ENCODE measurements at places on chromosomes 7 and 10.
A peak's percentile ranks its signal among the peaks of the same experiment; 100 is the strongest.

- DNase-seq = no peak
Measured at GRCh38 chr10:77864151-77864851, 62.3 kb downstream of the DLG5 start.

GRCh38 chr7:19530261-19530660 lies 178.6 kb downstream of the POLR1F start:
- DNase-seq = no peak

DNA sequence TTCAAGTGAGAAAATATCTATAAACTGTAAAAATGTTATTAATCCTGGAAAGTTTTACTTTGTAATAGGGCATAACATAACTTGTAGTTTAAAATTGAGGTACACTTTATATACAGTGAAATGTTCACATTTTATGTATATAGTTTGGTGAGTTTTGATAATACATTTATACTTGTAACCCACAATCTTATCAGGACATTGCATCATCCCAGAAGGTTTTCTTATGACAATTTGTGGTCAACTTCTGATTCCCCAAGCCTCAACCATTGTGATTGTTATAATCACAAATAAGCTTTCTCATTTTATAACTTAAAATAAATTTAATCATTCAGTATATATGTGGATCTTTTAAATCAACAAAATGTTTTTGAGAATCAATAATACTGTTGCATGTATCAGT lies 151.1 kb downstream of the TFPI2 start:
- DNase-seq = no peak

GRCh38 chr10:50536617-50537240 lies 87.0 kb downstream of the SGMS1 start:
- no peak for DNase-seq

- no peak for DNase-seq
Measured at GRCh38 chr7:133265821-133266220, 12.9 kb downstream of the EXOC4 start.

GRCh38 chr7:94300176-94300835 lies 94.4 kb upstream of the COL1A2 start:
- DNase-seq = no peak

DNA sequence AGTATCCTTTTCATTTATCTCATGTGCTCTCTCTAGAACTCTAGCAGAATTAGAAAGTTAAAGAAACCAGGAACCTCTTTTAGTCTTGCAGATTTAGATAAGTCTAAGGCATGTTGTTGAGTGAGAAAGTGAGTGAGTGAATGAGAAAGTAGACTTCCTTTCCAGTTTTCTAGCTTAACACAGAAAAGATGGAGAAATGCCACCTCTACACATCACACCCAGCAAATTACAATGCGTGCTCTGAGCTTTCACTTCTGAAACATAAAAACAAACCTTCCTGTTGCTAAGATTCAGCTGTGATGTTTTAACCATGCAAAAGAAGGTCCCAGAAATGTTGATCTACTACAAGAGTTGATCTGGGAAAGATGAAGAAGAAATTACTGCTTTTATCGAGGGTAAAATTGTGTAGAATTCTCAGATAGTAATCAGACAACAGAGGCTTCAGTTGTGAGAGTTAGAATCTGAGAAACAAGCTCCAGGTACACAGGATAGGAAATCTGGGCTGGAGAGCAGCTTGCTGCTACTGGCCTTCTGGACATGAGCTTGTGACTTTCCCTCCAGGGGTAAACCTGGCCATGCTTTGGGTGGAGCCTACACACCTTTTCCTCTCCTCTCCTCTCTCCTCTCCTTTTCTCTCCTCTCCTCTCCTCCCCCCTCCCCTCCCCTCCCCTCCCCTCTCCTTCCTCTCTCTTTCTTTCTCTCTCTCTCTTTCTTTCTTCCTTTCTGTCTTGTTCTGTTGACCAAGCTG lies 4.6 kb downstream of the CYP3A5 start:
- no peak for DNase-seq

GRCh38 chr7:74010407-74010806 lies 17.6 kb upstream of the ELN start:
- no peak for DNase-seq

GRCh38 chr7:112449902-112450806 lies at the start of gene IFRD1:
Gene IFRD1, plus strand, starts transcription at chr7:112450460. Its CDS starts 229 bp downstream, at chr7:112450689.
- DNase-seq = peak; percentile 98

DNA sequence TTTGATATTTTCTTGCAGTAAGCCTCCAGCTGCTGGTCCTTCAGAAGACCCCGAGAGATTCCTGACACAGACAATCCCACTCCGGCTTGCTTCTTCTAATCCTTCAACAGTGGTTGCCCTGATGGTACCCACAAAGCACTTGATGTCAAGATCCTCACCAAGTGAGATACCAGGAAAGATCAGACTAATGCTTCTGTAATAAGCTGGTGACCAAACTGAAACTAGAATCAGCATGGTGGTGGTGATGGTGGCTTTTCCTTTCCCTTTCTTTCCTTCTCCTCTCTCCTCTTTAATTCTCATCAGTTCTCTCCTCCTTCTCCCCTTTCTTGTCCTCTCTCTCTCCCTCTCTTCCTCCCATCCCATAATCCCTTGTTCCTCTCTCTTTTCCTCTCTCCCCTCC lies 25.8 kb upstream of the CASD1 start:
- DNase-seq = no peak

DNA sequence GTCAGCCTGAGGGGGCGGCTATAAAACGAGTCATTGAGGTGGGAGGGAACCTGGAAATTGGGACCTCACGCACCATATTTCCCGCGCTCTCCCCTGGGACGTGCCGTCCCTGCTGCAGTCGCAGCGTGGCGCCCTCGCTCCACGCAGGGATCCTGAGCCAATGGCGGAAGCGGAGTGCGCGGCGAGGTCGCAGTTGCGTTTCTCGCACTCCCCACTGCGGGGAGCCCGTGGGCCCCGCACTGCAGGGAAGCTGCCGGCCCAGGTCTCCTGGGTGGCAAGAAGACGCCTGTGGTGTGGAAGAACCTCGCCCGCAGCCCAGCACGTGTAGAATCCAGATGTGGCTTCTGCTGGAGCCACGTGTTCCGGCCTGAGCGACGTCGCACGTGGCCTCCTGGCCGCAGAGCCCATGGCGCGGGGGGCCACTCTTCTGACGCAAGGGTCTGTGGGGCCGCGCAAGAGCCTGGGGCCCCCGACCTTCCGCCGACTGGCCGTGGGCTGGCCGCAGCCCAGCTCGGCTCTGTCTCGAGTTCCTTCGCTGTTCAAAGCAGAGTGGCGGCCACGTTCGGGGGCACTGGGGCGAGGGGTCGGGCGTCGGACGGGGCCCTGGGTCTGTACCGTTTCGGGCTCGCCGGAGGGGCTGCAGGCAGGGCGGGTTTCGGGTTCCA lies 26.4 kb downstream of the HIF1AN start:
- DNase-seq = peak; percentile 73

- DNase-seq = no peak
Measured at GRCh38 chr10:87927091-87927490, 63.7 kb downstream of the PTEN start.

DNA sequence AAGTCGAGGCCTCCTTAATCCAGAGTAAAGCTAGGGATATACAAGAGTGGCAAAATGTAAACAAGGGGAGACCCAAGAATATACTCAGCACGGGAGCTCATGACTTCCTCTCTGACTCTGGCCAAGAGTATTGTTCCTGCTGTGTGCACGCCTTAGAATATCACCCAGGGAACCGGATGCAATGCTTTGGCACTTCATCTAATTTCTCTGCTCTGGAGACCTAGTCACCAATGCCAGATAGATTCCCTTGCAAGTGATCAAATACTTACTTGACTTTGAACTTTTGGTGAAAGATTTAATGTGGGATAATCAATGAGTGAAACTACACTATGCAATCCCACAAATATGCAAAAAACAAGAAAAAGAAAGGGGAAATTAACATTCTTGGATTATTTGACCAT lies 695.5 kb downstream of the INHBA start:
- DNase-seq = no peak

DNA sequence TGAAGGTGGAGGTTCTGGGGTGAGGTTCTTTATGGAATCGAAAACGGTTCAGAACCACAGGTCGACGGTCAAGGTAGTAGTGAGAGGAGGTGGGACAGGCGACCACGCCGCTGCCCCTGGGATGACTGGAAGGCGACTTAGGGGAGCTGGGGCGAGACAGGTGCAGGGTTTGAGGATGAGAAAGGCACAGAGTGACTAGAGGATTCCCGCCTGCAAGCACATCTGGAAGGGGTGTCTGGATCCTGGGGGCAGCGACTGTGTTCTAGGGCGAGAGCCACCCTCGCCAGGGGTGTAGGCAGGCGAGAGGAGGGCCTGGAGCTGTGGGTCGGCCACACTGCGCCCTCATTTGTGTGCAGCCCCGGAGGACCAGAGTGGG lies 468 bp upstream of the IRF5 start:
- DNase-seq = no peak

DNA sequence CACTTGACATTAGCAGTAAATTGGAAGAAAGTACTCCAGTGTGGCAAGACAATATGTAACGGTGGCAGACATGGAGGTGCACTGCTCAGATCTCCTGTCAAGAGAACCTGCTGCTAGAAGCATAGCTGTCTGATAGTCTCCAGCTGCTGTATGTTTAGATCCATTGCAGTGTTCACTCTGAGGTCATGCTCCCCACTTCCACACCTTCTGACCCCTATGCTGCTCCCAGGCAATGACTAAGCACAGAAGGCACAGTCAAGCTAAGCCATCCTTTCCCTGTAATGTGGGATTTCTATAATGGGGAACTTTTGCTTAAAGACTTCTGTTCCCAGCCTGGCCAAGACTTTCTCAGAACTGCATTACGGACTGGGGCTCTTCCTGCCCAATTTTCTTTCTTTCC lies 315.8 kb downstream of the HPSE2 start:
- DNase-seq = no peak

DNA sequence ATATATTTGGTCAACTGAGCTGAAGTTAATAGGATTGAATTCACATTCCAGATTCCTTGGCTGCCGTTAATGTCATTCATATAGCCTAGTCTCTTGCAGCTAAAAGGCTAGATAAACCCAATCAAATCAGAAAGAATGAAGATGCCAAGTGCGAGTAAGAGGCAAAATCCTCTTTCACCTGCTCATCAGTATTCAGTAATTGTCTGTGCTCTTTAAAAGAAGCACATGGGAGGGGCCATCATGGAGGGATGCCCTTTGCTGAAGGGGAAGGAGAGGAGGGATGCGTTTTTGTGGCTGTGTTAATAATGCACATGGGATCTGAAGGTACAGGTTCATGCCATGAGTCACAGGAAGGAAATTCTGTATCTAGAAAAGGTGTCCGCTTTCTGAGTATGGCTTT lies 232.2 kb downstream of the TMEM178B start:
- DNase-seq = no peak

- no peak for DNase-seq
Measured at GRCh38 chr10:91996266-91996665, 72.7 kb downstream of the BTAF1 start.

GRCh38 chr7:106679153-106679931 lies 18.4 kb upstream of the CCDC71L start:
- DNase-seq = no peak

DNA sequence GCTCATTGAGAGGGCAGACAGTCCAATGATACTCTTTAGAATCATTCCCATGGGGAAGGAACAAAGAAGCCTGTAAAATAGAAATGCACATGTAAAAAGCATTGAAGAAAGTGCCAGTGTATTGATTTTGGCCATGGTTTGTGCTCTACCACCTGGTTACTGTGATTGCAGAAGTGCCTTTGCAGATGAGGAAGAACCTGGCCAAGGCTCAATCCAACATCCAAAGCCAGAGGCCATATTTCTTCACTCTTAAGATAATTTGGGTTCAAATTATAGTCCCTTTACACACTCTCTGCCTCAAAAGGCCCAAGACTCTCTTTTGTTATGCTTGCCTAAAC lies 122.1 kb downstream of the EGFR start:
- DNase-seq = no peak

GRCh38 chr7:31476073-31476745 lies 37.7 kb upstream of the ITPRID1 start:
- DNase-seq = no peak

DNA sequence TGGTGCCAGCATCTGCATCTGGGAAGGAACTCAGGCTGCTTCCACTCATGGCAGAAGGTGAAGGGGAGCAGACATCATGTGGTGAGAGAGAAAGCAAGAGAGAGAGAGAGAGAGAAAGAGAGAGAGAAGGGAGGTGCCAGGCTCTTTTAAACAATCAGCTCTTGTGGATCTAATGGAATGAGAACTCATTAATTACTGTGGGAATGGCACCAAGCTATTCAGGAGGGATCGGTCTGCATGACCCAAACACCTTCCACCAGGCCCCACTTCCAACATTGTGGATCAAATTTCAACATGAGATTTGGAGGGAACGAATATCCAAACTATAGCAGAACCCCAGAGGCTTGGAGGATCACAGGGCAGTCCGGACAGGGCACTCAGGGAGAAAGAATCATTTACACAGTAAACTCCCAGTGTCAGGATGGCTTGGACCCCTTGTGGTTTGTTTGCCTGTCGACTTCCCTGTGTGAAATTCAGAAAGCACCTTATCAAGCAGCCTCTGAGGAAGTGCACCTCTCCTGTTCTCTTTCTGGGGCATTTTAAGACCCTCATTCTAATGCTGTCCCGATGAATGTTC lies 308.5 kb downstream of the REEP3 start:
- no peak for DNase-seq

DNA sequence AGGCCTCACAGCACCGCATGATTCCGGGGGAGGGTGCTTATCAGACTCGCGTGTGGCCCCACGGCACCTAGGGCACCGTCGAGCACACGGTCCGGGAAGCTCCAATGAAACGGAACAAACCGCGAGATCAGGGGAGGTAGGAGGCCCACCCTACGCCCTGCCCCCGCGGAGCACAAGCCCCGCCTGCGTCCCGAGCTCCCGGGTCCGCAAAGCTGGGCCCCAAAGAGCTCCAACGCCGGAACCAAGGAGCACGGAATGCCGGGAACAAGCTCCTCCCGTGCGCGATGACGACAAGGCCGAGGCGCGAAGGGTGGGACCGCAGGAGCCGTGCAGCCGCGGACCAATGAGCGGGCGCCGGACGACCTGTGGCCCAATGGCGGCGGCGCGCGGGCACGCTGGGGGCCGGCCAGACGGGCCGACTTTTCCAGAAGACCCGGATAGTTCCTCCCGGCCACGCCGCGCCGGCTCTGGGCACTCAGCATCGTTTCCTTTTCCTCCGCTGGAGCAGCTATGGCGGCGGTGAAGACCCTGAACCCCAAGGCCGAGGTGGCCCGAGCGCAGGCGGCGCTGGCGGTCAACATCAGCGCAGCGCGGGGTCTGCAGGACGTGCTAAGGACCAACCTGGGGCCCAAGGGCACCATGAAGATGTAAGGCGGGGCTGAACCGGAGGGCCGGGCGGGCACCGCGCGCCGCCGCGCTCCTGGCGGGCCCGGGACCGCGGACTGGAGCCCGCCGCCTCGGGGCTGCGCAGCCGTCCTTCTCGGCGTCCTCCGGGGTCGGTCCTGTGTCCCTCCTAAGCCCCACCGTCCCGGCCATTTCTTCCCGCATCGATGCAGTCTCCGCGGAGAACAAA lies at the start of the genes CCT6A and PSPH:
TSS of gene CCT6A (plus strand) at position 427 of the 853 bp plus-strand sequence. CDS start at position 511, 84 bp downstream.
TSS of gene PSPH (minus strand) at position 106 of the 853 bp plus-strand sequence. CDS start 30,232 bp downstream, outside the sequence.
- DNase-seq = peak; percentile 98

GRCh38 chr7:8260871-8261694 lies 884 bp downstream of the ICA1 start:
- DNase-seq = peak; percentile 26

Data from right lung (tissue), 10 donors.